ENCODE measurements at places on chromosomes 5 and 9.

DNA sequence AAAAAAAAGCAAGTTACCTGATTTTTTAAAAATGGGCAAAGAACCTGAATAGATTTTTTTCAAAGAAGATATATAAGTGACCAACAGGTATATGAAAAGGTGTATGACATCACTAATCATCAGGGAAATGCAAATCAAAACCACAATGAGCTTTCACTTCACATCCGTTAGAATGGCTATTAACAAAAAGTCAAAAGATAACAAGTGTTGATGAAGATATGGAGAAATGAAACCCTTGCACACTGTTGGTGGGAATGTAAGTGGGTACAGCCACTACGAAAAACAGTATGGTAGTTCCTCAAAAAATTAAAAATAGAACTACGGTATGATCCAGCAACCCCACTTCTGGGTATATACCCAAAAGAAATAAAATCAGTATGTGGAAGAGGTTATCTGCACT, 134.8 kb downstream of the UGCG start:
- DNase-seq = no peak

DNA sequence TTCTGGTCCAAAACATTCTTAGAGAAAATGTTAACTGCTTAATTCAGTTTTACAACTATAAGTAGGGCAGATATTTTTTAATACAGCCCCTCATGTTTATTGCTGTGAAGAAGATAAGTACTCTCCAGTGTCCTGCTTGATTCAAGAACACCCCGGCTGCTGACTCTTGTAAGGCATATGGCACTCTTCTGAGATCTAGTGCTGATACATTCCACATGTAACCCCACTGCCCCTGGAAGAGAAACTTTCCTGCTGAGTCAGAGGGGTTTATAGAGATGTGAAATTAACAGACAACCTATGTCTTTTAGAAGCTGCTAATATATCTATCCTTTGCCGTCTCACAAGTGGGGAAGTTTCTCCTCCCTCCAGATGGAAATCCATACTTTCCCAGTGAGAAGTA, 1.0 kb upstream of the MINAR2 start:
- DNase-seq = no peak

DNA sequence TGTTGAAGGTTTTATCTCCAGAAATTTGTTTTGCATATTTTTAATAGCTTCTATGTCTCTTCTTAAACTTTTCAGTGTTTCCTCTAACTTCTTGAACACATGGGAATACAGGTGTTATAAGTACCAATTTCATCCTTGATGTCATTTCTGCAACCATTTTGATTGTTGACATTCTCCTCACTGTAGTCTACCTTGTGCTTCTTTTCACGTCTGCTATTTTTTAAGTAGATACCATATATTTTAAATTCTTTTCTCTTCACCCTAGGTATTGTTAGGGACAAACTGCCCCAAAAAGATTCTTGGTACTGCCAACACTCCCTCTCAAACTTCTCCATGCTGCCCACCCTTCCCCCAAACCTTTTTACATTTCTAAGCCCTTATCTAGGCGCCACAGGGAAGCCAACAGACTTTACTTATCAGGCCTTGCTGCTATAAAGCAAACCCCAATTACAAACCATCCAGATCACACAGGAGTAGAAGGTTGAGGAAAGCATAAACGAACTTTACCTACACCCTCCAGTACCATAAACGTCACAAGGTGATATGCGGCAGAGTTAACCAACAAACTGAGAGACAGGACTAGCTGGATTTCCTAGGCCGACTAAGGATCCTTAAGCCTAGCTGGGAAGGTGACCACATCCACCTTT, 1165.3 kb downstream of the TAF11L14 start:
- DNase-seq = no peak

DNA sequence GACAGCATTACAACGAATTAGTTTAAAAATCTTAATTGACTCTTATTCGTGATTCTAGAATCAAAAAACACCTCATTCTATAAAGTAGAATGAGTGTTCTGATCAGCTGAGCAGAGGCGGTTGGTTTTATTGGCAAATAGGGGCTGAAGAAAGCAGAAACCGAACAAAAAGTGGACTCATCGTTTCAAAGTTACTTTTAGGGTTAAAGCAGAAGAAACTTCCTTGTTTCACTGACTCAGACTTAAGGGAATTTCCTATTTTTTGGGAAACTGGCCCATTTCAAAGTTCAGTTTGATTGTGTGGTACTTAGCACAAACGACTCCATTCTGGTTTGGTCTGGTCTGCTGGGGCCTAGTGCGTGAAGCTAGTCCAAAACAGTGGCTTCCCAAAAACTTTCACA, 862 bp upstream of the NDUFB6 start:
- DNase-seq = no peak

- peak; percentile 100 for DNase-seq
These were observed 867 bp downstream of the FER start for GRCh38 chr5:108748401-108749127.

DNA sequence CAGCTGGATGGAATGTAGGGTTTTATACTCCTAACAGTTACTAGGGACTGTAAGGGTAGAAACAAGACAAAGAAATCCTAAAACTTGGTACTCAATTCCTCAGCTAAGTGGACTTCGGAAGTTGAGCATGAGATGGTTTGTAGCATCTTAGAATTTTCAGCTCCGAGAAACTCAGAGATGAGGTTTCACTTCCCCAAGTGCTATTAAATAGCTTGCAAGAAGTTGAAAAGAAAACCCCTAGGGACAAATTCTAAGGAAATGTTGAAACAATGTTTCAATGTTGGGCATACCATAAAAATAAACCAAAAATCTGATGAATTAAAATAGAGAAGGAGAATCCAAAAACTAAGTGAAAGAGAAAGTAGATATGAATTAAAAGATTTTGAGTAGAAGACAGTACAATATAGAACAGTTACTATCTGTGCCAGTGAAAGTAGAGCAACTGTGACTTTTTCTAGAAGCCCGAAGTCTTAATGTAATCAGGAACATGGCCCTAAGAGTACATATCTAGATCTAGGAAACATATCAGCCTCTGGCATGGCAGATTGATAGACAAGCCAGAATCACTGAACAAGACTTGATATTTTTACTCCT, 308.6 kb upstream of the RGMB start:
- DNase-seq = no peak

GRCh38 chr5:98975223-98975622, 46.4 kb upstream of the CHD1 start:
- no peak for DNase-seq

- DNase-seq = no peak
These were observed 4.3 kb downstream of the CNOT8 start for GRCh38 chr5:154862766-154863165.

- no peak for DNase-seq
These were observed 270.6 kb downstream of the MLLT3 start for GRCh38 chr9:20351715-20352114.

DNA sequence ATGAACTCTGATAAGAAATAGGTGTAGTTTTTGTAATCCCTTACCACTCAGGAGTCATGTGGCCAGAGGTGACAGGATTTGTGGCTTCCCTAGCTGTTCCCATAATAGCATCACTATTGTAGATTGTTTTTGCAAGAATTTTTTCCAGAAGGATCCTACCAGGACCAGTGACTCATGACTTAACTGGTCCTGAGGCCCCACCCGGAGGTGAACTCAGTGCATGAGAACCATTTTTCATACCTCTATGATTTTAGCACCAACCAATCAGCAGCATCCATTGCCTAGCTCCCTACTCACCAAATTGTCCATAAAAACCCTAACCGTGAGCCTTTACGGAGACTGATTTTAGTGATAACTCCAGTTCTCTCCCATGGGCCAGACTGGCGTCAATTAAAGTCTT, 484.8 kb downstream of the PSAT1 start:
- DNase-seq = no peak

DNA sequence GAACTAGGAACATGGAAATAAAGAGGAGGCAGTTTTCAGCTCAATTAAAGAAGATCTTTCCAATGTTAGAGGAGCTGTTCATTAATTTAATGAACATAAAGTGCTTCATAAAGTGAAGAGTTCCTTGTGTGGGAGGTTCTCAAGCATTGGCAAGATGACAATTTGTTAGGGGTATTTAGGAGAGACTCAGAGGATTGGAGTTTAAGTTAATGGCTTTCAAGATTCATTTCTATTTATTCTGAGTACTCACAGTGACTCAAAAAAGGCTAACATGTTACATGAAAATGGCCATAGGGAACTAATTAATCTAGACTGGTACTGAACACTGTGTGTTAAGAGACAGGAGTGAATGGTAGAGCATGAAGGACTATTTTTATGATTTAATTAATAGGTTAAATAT, 55.4 kb upstream of the CDH12 start:
- DNase-seq = no peak

- DNase-seq = no peak
These were observed 1486.8 kb upstream of the C9orf72 start for GRCh38 chr9:29060041-29060440.

DNA sequence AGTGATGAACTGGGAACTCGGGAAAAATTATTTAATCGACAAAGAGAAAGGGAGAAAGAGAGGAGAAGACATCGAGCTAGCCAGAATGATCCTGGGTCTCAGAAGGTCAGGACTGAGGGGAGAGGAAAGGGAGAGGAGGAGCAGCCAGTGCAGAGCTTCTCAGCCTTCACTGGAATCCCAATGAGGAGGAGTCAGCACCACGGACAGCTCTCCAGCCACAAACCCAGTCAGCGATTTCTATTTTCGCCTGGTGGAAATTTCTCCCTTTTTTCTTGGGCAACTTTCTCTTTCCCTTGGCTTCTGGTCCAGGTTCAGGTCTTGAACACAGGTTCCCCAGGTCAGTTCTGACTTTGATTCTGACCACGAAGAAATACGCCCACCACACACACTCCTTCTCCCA, 1.6 kb upstream of the BRINP1 start:
- no peak for DNase-seq

GRCh38 chr5:112706446-112707016, 31.2 kb upstream of the APC start:
- no peak for DNase-seq

DNA sequence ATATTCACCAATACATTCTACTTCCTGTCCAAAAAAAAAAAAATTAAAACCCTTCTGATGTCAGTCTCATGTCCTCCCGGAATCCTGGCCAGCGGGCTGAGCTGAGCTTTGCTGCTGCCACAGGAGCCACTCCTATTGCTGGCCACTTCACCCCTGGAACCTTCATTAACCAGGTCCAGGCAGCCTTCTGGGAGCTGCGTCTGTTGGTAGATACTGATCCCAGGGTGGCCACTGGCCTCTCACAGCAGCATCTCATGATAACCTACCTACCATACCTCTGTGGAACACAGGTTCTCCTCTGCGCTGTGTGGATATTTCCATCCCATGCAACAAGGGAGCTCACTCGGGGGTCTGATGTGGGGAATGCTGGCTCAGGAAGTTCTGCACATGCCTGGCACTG, 21.0 kb upstream of the NPM1 start:
- no peak for DNase-seq

- DNase-seq = no peak
These were observed 70.3 kb upstream of the LHFPL2 start for GRCh38 chr5:78718824-78719223.

- no peak for DNase-seq
These were observed 35.1 kb downstream of the SH3GLB2 start for GRCh38 chr9:128992995-128993394.

DNA sequence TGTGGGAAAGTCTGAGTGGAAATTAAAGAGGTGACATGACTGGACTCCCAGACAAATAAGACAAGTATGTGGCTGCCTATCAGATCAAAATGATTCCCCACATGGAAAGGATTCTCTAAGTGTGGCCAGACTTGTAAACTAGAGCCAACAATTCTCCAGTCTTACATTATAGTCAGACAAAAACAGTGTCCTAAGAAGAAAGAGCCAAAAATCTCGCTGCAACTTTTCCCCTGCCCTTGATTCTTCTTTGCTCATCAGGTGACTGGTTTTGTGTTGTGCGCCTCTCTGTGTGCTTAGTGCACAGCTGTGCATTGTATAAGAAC, 164.2 kb upstream of the TARS1 start:
- DNase-seq = no peak

DNA sequence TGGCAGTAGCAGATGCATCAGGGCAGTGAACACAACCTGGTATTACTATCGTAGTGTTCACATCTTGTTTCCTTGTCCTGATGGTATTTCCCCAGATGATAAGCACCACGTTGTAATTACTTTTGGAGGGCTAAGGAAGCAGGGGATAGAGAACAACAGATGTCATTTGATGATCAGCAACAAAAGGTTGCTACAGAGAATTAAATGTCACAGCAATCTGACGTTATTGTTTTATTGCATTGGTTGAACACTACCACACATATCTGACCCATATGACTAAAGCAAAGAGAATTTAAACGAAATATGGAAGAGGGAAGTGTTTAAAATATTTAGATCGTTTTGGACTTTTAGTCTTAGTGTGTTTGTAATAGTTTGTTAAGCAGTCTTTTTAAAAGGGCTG, 408.3 kb downstream of the SH3GL2 start:
- no peak for DNase-seq

GRCh38 chr5:54278036-54278830, 32.1 kb downstream of the ARL15 start:
- no peak for DNase-seq

GRCh38 chr5:163401271-163401670, 36.1 kb upstream of the CCNG1 start:
- DNase-seq = no peak

GRCh38 chr5:166356096-166356495, 1935.3 kb upstream of the WWC1 start:
- DNase-seq = no peak

- DNase-seq = no peak
These were observed 12.5 kb downstream of the RGS3 start for GRCh38 chr9:113475992-113476391.

DNA sequence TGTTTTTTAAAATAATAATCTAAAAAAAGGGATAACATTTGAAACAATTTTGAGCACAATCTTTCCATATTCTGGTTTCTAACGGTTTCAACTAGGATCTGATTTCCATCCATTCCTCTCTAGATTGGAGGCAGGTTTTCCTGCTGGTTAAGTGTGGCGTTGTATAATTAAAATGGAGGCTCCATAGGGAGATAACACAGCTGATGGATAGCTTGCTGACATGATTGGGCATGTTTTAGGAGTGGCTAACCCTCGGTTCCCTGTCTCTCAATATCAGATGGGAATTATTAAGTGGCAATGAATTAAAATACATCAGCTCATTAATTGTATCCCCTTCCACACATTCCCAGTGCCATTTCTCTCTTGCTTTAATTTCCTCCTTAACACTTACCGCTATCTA, 209.0 kb downstream of the ALDH1A1 start:
- no peak for DNase-seq

DNA sequence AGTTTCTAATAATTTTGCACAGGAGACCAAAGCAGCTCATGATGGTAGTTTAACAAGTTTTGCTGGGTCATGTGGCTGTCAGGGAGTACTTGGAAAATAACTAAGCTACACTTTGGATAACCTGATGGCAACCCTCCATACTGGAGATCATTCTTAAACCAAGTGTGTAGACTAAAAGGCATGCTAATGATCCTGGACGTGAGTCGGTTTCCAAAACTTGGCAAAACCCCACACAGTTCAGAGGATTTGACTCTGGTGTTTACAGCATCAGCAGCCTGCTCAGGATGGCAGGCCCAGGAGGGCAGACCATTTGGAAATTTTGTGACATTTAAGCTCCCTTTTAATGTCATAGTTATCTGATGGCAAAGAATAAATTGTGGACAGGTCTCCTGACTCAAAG, 196.5 kb upstream of the EFNA5 start:
- DNase-seq = no peak

- DNase-seq = no peak
These were observed 20.3 kb upstream of the TMEM174 start for GRCh38 chr5:73152411-73153388.

GRCh38 chr5:142743592-142744441, 26.4 kb upstream of the ARHGAP26 start:
- DNase-seq = no peak

All from lower leg skin (tissue), 4 donors.